C1 segment of cervical spinal cord (tissue), 14 donors: ENCODE measurements at places on chromosomes 7 and 10.

DNA sequence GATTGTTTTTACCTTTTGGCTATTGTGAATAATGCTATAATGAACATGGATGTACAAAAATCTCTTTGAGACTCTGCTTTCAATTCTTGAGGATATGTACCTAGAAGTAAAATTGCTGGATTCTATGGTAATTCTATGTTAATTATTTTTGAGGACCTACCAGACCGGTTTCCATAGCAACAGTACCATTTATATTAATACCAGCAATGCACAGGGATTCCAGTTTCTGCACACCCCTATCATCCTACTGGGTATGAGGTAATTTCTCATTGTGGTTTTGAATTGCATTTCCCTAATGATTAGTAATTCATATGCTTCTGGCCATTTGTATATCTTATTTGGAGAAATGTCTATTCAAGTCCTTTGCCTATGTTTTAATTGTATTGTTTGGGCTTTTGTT, 9.9 kb upstream of the PPP1R9A start:
- DNase-seq, result no peak

GRCh38 chr10:11235771-11236170, 218.1 kb downstream of the CELF2 start:
- no peak for DNase-seq

DNA sequence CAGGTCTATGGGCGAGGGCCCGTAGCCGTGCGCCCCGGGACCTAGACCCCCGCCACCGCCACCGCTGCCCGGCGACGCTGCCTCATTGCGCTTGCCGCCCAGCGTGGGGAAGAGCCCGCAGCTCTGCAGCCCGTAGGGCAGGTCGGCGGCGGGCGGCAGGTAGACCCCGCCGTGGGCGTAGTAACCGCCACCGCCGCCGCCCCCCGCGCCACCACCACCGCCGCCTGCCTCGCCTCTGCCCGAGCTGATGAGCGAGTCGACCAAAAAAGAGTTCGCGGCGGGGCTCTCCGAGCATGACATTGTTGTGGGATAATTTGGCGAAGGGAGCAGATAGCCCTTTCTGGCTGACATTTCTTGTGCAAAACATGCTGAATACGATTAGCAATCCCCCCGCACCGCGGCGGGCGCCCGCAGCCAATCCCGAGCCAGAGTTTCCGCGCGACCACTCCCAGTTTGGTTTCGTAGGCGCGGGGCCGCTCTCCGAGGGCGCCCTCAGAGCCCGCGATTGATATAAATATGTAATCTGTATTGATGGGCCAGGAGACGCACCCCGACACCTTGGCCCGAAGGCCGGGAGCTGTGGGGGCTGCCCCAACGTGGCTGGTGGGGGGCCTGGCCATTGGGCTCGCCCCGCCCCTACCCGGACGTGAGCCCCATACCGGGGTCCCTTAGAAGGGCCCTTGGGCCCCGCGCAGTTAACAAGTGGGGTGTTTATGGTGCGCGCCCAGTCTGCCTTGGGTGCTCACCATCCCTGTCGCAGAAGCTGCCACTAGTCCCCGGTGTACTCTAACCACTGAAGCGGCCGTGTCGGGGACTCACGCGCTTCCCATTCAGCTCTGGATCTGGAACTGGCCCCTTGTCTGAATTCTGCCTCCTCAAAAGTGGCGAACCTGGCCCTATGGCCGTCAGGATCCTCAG, at the start of gene HOXA10:
TSS of gene HOXA10 (minus strand) at position 365 of the 918 bp plus-strand sequence. CDS start at position 351, 14 bp downstream.
- DNase-seq, result no peak

GRCh38 chr10:98410135-98410743, 4.7 kb downstream of the PYROXD2 start:
- DNase-seq, result no peak

GRCh38 chr10:118057361-118057760, 10.6 kb upstream of the RAB11FIP2 start:
- DNase-seq, result no peak

- DNase-seq, result no peak
Measured at GRCh38 chr10:110058212-110058611, 50.4 kb downstream of the ADD3 start.

DNA sequence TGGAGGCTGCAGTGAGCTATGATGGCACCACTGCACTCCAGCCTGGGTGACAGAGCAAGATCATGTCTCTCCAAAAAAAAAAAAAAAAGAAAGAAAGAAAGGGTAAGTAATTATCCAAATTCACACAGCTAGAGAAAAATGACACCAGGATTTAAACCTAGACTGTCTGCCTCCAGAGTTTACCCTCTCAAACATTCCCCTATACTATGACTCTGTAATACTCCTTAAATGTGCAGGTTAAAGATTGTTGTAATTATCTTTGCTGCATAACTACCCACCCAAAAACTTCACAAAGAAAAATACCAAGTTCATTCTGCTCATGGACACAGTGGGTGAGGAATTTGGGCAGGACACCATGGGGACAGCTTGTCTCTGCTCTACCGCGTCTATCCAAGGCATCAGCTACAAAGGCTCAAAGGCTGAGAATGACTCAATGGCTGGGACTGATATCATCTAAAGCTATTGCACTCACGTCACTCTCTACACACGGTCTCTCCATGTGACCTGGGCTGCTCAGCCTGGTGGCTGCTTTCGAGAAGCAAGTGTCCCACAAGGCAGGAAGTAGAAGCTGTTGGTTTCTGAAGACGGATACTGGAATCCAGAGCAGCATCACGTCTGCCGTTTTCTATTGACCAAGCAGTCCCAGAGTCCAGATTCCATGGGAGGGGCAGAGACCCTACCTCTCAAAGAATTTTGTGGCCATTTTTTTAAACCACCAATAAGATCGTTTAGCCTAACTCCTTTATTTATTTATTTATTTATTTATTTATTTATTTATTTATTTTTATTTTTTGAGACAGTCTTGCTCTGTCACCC, 185.7 kb upstream of the AUTS2 start:
- peak; percentile 3 for DNase-seq

DNA sequence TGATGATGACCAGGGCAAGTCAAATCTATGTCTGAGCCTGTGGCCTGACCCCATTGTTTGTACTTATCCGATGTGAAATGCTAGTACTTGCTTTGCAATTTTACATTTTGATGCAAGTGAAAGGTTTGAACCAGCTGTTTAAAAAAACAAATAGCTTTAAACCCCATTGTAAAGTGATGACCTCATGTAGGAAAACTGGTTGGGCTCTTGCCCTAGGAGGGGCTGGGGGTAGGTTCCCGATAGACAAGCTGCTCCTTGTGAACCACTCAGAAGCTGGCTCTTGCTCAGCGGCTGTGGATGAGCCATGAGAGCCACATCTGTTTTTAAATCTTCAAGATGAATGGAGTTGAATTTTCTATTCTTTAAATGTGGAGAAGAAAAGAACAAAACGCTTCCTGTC, 185.3 kb downstream of the WDR11 start:
- DNase-seq, result no peak

- DNase-seq, result no peak
Measured at GRCh38 chr10:33293076-33293475, 41.4 kb downstream of the NRP1 start.

DNA sequence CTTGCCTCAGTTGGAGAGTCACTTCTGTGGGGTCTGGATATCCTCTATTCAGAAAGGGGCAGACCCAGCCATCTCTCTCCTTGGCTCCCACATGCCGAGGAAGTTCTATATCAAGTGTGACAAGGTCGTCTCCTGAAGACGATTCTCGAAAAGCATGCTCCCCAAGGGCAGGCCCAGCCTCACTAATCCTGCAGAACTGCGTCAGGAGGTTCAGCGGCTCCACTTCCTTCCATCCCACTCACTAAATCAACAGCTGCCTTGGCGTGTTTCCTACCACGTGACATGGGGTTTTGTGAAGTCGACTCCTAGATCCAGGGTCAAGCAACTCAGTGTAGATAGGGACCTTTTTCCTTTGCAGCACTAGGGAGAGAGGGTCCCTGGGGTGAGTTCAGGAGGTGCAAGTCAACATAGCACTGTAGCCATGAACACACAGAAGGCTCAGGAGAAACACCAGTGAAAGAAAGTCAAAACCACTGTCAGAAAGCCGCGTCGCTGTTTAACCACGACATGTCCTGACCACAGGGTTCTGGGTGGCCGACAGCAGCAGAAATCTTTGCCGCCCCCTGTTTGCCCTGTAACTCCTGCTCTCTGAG, 156.4 kb downstream of the PRPF18 start:
- DNase-seq, result no peak

GRCh38 chr7:126079581-126079980, 1150.0 kb upstream of the POT1 start:
- DNase-seq, result no peak

DNA sequence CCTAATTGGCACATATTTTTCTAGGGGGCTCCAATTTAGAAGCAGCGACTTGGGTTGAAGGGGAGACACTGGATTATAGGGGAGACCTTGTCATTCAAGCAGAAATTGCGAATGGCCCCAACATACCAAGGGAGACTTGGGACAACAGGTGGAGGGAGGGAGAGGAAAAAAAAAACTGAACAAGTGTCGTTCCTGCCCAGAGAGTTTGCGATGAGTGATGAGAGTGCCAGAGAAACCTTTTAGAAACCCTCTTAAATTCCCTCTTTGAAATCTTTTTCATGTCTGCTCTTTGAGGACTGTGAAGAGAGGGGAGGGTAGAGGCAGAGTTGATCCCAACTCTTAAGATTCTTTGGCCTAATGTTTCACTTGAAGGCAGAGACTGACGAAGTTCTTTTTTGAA, 24.3 kb downstream of the RBM20 start:
- no peak for DNase-seq

DNA sequence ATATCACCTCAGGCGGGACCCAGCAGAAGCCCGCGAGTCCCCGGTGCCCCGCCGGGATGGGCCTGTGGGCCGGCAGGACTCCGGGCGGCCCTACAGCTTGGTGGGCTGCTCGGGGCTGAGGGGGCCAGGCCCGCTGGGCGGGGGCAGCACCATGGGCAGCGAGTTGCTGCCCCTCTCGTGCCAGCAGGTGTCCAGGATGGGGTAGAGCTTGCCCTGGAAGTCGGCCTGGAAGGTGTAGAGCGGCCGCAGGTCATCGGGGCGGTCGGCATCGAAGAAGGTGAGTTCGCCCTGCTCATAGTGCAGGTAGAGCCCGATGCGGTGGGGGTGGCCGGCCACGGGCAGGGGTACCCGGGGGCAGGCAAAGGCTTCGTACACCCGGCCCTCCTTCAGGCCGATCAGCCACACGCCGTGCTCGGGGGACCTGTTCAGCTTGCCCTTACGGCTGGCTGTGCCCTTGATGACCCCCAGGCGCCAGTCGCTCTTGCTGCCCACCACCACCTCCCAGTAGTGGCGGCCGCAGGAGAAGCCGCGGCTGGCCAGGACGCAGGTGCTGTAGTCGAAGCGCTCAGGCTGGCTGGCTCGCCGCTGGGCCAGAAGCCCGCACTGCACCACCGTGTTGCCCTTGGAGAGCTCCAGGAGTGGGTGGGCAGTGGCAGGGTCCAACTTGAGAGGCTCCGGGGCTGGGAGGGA, 4.3 kb upstream of the NSUN5 start:
- DNase-seq, result no peak

- DNase-seq, result no peak
Measured at GRCh38 chr7:41970941-41971340, 266.1 kb downstream of the GLI3 start.

DNA sequence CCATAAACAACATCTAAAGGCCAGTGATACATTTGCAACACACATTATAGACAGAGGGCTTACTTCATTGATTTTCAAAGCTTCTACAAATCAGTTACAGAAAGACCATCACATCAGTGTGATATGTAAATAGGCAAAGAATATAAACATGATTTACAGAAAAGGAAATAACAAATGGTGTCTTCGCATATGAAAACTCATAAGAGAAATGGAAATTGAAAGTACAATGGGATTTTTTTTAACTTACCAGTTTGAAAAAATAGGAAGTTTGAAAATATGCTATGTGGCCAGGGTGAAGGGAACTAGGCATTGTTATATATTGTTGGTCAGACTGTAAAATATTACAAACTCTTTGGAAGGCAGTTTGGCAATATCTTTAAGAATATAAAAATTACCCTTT, 27.3 kb downstream of the SEC23IP start:
- DNase-seq, result no peak

DNA sequence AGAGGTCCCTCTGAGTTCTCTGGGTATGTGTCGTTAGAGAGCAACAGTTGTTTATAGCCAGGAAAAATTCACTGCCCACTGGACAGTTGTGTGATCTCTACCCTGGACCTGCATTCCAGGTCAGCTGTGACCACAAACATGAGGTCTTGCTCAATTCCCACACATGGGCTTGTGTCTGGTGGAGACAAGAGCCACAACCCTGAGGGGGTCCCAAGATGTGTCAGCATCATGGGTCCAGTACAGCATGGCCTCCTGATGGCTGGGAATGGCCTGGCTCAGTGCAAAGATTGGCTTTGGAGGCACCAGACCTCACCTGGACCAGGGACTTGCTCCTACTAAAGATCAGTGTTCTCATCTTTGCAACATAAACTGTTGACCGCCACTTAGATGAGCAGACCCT, 751.6 kb downstream of the GRID1 start:
- no peak for DNase-seq

- no peak for DNase-seq
Measured at GRCh38 chr7:55533050-55533728, 39.1 kb downstream of the VOPP1 start.

GRCh38 chr10:42982891-42983506, 93.9 kb upstream of the RET start:
- no peak for DNase-seq

GRCh38 chr7:132419542-132419941, 156.7 kb downstream of the PLXNA4 start:
- DNase-seq, result no peak

GRCh38 chr7:54897891-54898290, 120.9 kb upstream of the EGFR start:
- no peak for DNase-seq

DNA sequence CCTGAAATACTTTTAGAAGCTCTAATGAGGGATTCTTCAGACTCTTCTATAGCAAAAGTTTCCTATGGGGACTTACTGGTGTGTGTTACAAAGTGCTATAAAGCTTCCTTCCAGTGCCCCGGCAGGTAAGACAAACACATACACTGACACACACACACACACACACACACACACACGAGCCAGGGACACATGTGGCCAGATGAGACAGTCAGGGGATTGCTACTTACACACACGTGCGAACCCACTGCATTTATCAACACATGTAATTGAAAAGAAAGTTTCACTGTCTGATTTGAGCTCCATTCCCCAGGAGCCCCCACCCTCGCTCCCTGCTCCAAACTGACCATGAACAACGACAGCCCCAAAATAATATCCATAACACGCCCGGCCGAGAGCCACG, 119.8 kb downstream of the PRPF18 start:
- no peak for DNase-seq

DNA sequence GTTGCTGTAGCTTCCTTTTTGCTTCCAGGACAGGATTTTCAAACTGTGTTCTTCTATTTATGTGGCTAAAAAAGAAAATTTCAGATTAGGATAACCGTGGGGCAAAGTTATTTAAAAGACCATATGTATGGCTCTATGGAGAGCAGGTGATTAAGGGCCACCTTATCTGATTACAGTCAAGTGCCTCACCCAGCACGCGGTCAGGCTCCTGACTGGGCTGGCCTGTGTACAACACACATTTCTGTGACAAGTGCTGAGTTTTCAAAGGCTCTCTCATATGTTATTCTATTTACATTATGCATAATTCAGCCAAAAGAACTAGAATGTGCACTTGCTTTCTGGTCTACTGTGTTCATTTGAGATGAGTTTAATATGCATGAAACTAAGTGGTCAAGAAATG, 547.4 kb downstream of the PHTF2 start:
- no peak for DNase-seq

GRCh38 chr7:92678291-92678920, 88.2 kb upstream of the FAM133B start:
- no peak for DNase-seq
